ENCODE measurements at places on chromosomes 2 and 18.
A peak's percentile ranks its signal among the peaks of the same experiment; 100 is the strongest.

DNA sequence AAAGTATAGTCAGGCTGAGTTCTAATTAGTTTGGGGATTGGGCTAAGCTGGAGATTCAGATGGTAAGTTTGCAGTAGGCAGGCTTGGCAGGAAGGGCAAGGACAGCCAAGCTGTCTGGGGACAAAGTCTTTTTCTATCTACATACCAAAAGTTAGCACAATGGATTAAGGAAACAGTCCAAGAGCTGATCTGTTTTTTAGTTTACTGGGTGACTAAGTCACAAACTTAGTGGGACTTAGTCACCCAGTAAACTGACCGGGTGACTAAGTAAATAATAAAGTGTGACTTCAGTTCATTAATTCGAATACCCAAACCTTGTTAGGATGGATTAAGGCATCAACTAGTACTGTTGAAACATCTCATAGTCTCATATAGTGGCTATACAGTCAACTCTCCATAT is 1386.0 kb upstream of the CELF4 start:
- DNase-seq: no peak

GRCh38 chr2:200264631-200265030 is 41.9 kb upstream of the SPATS2L start:
- no peak for DNase-seq

GRCh38 chr2:76640905-76641304 is 881.3 kb downstream of the LRRTM4 start:
- no peak for DNase-seq

DNA sequence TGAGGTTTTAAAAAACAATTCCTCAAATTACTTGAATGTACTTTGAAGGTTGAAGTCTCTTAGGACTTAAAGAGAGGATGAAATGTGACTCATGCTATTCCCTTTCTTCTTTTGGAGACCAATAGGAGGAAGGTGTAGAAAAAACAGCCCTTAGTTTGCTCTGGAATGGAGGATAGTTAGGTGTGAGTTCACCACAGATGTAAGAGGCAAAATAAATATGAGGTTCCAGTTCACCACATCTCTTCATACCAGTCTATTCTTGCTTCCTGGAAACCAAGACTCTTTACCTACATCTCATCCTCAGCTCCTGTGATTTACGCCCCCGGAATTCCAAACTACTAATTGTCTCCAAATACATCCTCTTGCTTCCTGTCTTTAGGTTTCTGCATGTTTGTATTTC is 77.5 kb upstream of the TTC21B start:
- DNase-seq: no peak

- no peak for DNase-seq
These were observed 63.0 kb downstream of the TWIST2 start for GRCh38 chr2:238910751-238911351.

GRCh38 chr18:35271656-35272055 is 18.4 kb downstream of the ZSCAN30 start:
- no peak for DNase-seq

- no peak for DNase-seq
These were observed 27.6 kb downstream of the AAK1 start for GRCh38 chr2:69615969-69616368.

GRCh38 chr2:191994749-191995148 is 147.9 kb upstream of the CAVIN2 start:
- DNase-seq: no peak

DNA sequence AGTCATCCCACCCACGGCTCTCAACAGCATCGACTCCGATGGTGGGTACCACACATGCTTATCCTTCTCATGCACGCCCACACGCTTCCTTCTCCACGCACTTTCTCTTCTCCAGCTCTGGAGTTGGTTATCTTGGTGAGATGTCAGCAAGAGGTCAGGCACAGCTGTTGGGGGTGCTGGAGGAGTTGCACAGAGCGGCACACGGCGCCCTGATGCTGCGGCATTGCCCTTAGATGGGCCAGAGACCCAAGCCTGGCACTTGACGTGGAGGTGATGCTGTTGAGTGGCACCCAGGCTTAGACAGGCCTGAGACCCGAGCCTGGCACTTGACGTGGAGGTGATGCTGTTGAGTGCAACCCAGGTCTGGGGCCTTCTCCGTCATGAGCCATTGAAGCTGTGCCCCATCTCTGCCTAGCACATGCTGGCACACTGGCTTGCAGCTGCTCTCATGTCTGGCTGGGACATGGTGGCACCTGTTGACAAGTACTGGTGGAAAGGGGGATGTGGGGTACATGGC is 83.2 kb downstream of the DGKD start:
- peak; percentile 8 for DNase-seq

DNA sequence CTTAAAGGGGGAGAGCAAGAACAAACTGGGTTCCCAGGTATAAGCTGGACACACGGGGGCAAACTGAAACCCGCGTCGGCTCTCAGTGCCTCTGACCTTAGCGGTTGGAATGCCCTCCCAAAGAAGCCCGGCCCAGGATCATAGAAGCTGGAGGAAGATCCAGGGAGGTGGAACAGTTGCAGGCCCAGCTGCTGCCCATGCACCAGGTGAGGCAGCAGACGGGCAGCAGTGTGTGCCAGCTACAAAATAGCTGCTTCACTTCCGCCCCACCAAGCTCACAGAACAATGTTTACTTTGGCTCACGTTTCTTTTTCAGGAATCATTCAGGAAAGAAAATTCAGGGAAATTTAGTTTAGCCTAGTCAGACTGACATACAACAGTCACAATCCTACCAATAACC is 3.9 kb upstream of the ERMN start:
- no peak for DNase-seq

DNA sequence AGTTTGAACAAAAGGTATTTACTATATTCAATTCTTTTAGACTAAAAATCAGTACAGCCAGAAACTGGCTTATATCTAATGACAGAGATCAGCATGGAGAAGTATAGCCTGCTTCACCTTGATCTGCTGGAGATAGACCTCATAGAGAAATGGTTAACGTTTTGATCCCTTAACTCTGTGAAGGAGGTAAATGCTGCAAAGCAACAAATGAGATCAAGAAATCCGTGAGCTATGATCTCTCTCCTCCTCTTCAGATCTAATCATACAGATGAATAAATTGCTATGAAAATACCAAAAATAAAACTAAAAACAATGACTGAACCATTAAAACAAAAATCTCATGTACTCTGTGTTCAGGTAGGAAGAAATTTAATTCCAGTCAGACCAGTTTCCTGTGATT is 42.8 kb downstream of the KLHL14 start:
- DNase-seq: no peak

- DNase-seq: peak; percentile 24
These were observed 55.9 kb upstream of the CTLA4 start for GRCh38 chr2:203811491-203812221.

DNA sequence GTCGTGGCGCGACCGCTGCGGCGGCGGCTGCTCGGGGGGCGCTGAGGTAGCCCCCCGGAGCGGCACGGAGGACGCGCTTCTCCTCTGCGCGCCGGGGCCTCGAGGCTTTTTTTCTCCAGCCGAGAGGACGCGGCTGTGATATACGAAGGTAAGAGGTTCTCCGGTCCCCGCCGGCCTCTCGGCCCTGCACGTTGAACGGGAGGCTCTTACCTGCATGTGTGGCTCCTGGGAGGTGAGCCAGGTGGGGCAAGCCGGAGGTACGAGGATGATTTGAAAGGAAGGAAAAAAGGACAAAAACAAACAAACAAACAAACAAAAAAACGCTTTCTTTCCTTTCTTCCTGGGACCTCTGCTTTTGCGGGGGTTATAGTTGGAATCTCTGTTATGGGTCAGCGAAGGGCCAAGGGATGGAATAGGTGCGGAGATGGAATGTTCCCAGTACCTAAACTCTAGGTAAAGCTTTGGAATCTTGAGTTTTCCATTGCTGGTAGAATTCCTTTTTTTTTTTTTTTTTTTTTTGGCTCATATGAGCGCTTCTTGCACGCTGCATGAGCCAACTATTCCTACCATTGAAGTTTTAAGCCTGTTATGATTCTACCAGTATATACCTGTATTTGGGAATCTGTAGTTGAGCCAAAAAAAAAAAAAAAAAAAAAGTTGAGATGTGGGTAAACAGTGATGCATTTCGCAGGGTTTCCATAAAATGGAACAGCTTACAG is 674 bp downstream of the PTPN4 start:
- DNase-seq: no peak

GRCh38 chr2:40210968-40211353 is 240.9 kb downstream of the SLC8A1 start:
- no peak for DNase-seq

DNA sequence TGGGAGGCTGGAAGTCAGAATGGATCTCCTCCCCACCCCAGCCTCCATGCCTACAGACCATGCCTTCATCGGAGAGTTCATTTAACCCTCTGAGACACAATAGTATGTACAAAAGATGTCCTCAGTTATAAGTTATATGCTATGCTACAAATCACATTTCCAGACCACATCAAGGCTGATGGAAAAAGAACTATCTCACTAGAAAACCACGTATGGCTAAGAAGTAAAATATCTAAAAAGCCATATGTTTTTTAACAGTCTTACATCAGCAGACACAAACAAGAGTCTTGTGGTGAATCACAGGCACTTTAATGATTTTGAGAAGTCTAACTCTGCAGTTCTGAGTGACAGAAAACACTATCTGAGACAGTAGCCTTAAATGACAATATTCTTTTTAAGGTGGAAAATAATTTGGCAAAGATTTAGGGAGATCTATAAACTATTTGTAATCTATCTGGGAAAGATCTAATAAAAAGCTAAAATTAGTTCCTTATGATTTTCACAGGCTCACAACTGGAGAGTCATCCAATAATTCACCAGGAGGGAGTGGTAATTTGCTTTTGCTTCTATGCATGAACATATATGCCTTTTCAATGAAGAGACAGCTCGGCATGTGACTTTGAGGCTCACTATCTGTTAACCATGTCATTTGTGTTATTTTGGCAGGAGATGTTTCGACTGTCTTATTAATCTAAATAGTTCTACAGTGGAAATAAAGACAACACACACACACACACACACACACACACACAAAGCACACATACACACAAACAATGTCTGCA is 197.5 kb downstream of the IRS1 start:
- DNase-seq: no peak

- no peak for DNase-seq
These were observed 441.8 kb downstream of the CDH2 start for GRCh38 chr18:27735117-27735516.

DNA sequence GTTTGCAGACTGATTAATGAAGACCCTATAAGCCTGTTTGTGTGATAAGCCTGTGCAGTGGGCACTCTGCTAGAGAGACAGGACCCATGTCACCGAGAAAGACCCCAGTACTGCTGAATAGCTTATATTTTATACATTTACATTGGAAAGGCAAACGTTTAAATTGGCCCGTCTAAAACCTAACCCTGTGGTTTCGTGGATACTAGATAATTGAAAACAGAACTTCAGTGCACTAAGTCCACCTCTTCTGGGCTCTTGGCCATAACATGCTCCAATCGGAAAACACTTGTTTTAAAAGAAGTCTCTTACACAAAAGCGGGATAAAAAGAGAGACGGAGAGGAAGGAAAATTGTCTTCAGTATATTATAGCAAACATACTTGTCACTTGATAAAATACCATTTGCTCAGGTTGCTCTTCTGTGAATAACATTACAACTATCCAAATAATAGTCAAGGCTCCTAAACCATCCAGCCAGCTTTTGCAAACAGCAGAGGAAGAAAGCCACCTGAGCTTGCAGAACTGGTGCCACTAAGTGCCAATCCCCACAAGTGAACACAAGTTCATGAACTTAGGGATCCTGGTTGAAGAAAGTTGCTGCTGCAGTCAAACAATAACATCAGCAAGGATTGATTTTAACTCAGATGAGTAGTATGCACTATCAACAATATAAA is 218.4 kb upstream of the FN1 start:
- no peak for DNase-seq

- no peak for DNase-seq
These were observed 45.9 kb upstream of the SIX2 start for GRCh38 chr2:45055162-45055605.

- DNase-seq: no peak
These were observed 170.1 kb downstream of the PARD3B start for GRCh38 chr2:204715361-204715760.

GRCh38 chr18:48519431-48520100 is 19.3 kb upstream of the CTIF start:
- DNase-seq: no peak

GRCh38 chr18:7760967-7761948 is 194.1 kb downstream of the PTPRM start:
- DNase-seq: no peak

DNA sequence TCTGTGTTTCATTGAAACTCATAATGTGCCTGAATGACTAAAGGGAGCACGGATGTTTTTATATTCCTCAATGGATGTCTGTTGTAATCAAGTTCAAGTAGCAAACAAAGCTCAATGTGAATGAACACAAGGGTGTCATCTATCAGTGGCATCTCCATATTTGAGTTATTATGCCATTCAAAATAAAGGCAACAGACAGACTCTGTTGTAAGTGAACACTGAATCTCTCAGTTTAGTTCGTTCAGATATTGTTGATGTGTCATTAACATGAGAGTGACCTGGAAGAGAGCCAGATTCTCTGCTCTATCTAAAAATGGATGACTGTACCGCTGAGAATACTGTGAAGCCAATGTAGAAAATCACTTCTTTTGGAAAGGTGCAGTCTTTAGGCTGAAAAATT is 118.7 kb downstream of the NUP35 start:
- no peak for DNase-seq

GRCh38 chr2:43941359-43941758 is 54.4 kb downstream of the LRPPRC start:
- DNase-seq: no peak

- no peak for DNase-seq
These were observed 333.7 kb upstream of the CDH19 start for GRCh38 chr18:66937546-66937945.

GRCh38 chr2:174610243-174610995 is 12.8 kb upstream of the WIPF1 start:
- DNase-seq: no peak

DNA sequence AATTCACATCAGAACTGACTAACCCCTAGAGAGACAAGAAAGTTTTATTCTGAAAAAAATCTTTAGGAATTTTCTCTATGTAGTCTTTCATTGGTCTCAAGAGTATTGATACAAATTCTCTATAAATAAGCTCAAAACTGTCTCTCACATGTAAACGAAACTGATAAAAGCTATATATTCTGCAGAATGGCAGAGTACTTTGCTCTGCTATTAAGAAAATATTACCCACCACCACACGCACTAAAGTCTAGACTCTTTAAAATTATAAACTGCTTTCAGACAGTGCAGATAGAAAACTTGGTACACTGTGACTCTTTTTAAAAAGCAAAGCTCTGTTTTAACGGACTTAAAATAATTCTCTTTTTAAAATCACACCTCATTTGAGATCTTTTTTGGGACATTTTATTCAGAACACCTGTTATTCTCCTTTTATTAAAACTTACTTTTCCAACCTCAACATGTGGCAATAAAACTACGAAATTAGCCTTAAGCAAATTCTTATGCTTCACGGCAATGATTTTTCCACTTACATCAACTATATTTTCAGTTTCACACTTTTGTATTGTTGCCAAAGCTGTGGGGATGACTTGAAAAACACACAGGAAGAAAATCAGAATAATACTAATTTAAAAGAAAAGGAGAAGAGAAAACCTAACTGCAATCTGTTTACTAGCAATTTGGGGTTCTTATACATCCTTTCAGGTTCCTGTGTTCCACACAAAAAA is 58.0 kb downstream of the CCDC88A start:
- DNase-seq: no peak

Measured in 8988T (cell line).